ENCODE measurements at places on chromosomes 1 and 21.

- ATAC-seq: no peak
Measured at GRCh38 chr21:36565540-36565939, 85.6 kb upstream of the CLDN14 start.

GRCh38 chr1:52920791-52921291, 699 bp downstream of the ECHDC2 start:
- ATAC-seq: no peak

- ATAC-seq: no peak
Measured at GRCh38 chr1:96038636-96039035, 682.9 kb upstream of the PTBP2 start.

GRCh38 chr1:151828921-151829320, 2.7 kb downstream of the RORC start:
- no peak for ATAC-seq

DNA sequence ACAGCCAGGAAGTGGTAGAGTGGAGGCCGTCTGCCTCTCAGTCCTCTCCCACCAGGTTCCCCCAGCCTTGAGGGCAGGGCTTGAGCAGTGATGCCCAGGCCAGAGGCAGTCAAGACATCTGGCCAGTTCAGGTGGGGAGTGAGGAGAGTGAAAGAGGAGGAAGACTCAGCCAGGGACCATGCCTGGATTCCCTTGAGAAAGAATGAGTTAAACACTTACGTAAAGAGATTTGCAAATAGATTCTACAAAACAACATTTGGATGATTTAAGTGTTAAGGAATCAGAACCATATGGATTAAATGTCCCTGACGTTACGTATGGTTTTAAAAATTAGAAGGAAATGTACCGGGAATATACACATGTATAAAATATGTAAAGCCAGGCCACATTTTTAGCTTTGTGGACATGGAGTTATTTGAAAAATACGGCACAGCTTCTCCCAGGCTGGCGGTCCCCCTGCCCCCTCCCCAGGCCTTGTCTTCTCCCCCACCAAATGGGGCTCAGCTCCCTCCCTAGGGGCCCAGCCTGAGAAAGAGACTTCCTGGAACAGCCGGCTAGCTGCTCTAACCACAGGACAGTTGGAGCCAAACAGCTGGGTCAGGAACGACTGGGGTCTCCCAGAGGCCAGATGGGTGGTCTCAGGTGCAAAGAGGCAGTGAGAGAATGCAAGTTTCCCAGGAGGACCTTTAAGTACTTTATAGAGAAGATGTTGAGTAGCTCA, 188.3 kb upstream of the EDN2 start:
- no peak for ATAC-seq

- ATAC-seq: no peak
Measured at GRCh38 chr1:19622204-19622603, 21.9 kb upstream of the NBL1 start.

DNA sequence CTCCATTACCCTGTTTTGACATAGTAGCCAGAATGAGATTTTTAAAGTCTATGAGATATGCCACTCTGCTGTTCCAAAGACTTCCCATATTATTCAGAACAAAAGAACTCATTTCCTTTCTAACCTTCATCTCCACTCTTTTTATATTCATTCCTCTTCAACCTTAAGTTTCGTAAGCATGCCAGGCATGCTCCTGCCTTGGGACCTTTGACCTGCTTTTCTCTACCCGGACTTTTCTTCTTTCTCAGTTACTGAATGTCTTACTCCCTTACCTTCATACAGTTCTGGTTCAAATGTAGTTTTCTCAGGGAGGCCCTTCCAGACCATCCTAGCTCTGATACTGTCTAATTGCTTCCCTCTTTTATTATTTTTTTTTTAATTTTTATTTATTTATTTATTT, 81.1 kb downstream of the TNNI3K start:
- no peak for ATAC-seq

- ATAC-seq: peak; percentile 74
Measured at GRCh38 chr21:29078869-29079767, 5.7 kb upstream of the CCT8 start.

GRCh38 chr1:55302972-55303371, 87.8 kb upstream of the USP24 start:
- ATAC-seq: no peak

DNA sequence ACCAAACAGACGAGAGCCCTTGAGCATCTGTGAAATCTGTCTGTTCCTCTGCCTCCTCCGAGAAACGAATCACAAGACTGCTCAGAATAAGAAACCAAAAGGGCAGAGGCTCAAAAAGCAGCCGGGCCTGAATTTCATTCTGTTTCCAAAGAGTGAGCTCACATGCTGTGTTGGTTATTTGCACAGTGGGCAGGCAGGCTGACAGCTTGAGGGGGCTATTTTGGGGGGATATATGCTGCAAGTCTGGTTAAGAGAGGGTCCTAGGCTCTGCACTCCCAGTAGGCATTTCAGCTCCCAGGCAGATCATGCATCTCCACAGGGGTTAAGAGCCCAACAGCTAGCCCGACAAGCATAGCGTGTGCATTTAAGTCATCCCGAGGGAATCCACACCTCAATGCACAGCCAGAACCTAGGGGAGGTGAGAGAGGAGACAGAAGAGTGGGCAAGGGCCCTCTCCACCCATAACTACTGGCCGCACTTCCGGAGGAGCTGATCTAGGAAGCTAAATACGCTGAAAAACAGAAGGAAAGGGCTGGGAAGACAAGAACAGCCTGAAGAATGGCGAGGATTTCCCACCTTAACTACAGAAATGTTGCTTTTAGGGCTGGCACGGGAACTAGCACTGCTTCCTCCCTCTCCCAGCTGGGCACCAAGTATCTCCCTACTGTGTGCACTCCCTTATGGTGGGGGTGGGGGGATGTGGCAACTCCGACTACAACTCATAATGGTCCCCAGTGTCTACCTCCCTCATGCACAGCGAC, 3.7 kb downstream of the PGBD5 start:
- ATAC-seq: no peak

- ATAC-seq: no peak
Measured at GRCh38 chr1:235953801-235954200, 87.1 kb upstream of the LYST start.

DNA sequence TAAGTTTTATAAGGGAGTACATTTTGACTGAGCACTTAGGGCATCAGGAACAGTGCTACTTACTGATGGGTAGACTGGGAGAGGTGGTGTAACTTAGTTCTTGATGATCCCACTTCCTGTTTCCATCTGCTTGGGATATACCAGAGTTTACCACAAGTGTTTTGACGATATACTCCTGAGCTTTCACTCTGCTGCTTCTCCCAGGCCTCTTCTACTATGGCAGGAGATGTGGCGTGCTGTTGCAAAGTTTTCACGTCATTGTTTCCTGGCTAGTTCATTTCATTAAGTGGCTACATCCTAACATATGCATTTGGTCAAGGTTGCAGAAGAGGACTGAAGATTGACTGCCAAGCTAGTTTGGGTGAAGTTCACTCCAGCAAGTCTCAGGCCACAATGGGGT, 41.3 kb upstream of the LAMC2 start:
- ATAC-seq: no peak

GRCh38 chr21:42650441-42651421, 2.7 kb upstream of the PDE9A start:
- ATAC-seq: no peak

- peak; percentile 23 for ATAC-seq
Measured at GRCh38 chr21:28688381-28688780, 304.3 kb downstream of the LTN1 start.

GRCh38 chr1:199132006-199132405, 493.2 kb downstream of the PTPRC start:
- ATAC-seq: no peak

GRCh38 chr1:174976436-174977108, 23.2 kb upstream of the CACYBP start:
- ATAC-seq: peak; percentile 97

DNA sequence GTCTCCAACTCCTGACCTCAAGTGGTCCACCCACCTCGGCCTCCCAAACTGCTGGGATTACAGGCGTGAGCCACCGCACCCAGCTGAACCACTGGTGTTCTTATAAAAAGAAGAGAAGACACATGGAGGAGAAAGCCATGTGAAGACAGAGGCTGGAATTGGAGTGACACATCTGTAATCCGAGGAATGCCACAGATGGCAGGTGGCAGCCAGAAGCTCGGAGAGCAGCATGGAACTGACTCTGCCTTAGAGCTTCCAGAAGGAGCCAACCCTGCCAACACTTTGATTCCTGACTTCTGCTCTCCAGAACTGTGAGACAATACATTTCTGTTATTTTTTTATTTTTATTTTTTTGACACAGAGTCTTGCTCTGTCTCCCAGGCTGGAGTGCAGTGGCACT, 59.0 kb upstream of the ATP2B4 start:
- no peak for ATAC-seq

- ATAC-seq: peak; percentile 35
Measured at GRCh38 chr1:153253693-153254092, 5.8 kb upstream of the LORICRIN start.

- no peak for ATAC-seq
Measured at GRCh38 chr1:111980686-111981085, 8.8 kb downstream of the KCND3 start.

DNA sequence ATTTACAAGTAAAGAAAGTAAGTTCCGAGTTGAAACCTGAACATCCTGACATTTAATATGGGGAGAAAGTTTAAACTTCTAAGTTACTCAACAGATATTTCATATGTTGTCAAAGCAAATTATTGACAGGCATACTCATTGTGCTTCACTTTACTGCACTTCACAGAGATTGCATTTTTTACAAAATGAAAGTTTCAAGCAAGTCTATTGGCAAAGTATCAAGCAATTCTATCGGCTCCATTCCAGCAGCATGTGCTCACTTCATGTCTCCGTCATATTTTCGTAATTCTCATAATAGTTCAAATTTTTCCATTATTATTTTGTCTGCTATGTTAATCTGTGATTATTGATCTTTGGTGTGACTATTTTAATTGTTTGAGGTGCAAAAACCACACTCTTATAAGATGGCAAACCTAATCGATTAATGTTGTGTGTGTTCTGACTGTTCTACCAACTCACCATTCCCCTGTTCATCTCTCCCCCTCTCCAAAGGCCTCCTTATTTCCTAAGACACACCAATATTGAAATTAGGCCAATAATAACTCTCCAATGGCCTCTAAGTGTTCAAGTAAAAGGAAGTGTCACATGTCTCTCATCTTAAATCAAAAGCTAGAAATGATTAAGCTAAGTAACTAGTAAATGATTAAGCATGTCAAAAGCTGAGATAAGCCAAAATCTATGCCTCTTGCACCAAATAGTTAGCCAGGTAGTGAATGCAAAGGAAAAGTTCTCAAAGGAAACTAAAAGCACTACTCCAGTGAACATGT, 68.2 kb upstream of the BCL9 start:
- no peak for ATAC-seq

- peak; percentile 9 for ATAC-seq
Measured at GRCh38 chr1:64171246-64171645, 32.2 kb upstream of the UBE2U start.

DNA sequence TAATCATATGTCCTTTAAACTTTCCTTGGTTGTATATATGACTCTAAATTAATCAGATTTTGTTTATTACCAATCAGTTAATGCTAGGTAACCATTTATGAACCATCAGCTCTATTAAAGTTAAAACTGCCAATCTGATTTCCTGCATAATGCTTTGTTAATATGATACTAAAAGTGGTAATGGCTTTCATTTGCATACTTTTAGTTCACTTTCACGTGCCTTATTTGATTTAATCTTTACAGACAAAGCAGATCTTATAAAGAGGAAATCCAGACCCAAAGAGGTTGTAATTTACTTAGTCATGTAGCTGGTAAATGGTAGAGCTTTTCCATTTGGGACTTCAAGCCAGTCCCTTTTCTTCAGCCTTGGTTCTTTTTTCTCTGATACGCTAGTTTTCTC, 61.3 kb downstream of the CLIC4 start:
- no peak for ATAC-seq

GRCh38 chr1:59903141-59903754, 23.3 kb downstream of the CYP2J2 start:
- ATAC-seq: peak; percentile 28

DNA sequence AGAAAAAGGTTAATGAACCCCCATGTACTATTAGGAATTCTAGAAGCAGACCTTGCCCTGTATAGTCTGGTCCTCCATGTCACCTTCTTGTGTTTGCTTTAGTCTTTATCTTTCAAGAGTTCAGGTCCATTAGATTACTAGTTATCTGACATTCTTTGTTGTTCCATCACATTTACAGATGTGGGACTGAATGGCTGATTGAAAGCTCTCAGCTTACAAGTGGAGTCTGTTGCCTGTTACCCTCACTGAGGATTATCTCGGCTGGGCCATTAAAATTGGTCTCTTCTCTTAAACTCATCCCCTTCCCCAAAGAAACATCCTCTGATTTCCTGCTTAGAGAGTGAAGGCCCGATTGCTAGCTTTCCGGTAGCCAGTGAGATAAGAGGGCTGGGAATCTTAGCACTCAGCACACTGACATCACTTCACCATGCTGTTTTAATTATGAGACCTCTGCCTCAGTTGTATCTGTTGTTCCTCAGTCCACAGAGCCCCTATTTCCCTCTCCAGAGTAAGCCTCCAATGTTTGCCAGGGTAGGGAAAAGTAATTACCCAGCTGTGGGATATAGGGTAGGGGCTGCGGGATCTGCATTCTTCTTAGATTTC, 76.8 kb downstream of the LPGAT1 start:
- no peak for ATAC-seq

- no peak for ATAC-seq
Measured at GRCh38 chr1:118995312-118996016, 7.3 kb upstream of the TBX15 start.

DNA sequence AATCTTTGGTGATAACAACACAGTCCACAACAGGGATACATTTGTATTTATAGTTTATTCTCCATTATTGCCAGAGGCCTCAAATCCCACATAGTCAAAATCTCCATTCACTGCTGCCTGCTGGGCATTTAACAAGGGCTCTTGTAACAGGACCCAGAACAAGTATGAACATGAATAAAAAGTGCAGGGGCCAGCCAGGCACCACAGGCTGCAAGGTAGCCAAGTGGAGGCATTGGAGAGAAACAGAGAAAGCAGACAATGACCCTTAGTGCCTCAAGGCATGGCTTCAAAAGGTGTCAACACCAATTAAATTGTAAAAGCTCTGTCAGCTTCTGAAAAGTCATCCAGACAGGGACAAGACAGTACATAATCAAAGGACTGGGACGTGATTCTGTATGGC, 116.8 kb downstream of the ATP6V1G3 start:
- ATAC-seq: no peak

GRCh38 chr1:86489242-86489878, 20.6 kb downstream of the CLCA1 start:
- ATAC-seq: no peak

DNA sequence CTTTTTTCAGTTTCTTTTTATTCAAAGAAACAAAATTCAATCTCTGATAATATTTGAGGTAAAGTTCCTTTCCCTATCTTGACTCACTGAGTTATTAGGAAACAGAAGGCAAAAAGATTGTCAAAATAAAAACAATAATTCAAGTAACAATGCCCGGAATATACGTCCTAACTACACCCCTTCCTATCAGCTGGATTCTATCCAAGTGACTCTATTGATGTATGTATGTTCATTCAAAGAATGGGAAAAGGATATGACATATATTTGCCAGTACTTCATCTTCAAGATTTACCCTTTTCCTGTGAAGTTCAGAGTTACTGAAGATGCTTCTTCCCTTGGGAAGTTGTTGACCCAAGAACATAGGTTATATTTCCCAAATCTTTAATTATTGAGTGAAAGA, 13.7 kb downstream of the SPRTN start:
- no peak for ATAC-seq
